ENCODE measurements at places on chromosomes 11 and 22.

DNA sequence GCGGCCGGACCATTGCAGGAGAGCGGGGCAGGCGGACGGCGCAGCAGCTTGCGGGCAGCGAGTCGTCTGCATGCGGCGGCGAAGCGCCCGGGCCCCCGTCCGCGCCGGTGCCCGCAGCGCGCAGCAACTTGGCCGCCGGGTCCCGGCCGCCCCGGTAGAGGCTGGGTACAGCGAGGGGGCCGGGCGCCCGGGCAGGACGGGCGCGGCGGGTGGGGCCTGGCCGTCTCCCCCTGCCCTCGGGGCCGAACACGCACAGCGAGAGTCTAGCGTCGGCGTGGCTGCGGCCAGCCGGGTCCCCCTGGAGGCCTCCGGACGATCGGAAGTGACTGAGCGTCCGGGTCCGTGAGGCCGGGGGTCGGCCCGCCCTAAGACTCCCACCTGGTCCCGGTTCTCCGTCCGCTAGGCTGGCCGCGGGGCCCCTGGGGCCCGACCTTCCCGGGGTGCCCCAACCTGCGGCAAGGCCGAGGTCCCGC is 775 bp upstream of the TRABD start:
- DNase-seq: no peak

DNA sequence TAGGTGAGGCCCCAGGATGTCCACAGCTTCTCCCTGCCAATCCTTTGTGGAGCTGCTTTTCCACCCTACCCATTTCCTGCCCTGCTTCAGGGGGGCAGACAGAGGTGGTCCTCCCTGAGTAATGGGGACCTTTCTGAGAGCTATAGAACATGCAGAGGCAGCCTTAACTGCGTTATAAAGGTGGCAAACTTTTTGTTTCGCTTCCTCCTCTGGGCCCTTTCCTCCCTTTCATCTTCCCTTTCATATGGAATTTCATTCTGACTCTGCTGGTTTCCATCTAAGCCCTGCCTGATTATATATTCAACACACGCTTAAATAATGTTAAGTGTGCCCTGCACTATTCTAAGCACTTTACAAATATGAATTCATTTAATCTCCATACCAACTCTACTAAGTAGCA is 169.3 kb upstream of the E2F8 start:
- DNase-seq: no peak

DNA sequence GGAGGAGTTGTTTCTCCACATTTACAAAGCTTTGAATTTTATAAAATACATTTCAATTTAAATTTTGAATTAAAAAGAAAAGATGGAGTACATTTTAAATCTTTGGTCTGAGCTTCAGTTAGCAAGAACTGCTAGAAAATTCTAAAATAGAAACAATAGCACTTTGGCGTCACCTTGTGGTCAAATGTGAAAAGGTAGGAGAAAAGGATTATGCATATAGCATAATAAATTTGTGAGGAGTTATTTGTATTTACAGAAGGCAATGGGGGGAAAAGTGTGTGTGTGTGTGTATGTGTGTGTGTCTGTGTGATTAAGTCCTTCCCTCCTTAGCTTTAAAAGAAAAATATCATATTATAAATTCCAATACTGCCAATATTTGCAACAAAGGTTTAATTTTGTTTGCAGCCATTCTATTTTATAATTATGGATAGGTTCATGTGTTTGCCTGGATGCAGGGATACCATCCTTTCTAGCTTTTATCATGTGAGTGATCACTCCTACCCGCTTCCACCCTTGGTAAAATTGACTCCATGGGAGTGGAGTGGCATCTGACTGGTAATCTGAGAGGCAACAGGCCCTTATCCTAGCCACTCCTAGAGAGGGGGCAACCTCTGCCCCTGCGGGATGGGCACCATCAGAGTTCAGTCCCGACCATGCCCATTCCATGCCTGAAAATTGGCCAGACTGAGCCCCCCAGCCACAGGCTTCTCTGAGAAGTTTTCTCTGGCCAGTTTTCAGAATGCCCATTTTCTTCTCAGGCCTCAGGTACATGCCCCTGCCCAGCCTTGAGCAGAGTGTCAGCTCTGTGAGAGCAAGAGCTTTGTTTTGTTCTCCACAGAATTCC is 13.6 kb upstream of the LGR4 start:
- DNase-seq: no peak

GRCh38 chr11:127576210-127576609 is 575.6 kb upstream of the KIRREL3 start:
- no peak for DNase-seq

DNA sequence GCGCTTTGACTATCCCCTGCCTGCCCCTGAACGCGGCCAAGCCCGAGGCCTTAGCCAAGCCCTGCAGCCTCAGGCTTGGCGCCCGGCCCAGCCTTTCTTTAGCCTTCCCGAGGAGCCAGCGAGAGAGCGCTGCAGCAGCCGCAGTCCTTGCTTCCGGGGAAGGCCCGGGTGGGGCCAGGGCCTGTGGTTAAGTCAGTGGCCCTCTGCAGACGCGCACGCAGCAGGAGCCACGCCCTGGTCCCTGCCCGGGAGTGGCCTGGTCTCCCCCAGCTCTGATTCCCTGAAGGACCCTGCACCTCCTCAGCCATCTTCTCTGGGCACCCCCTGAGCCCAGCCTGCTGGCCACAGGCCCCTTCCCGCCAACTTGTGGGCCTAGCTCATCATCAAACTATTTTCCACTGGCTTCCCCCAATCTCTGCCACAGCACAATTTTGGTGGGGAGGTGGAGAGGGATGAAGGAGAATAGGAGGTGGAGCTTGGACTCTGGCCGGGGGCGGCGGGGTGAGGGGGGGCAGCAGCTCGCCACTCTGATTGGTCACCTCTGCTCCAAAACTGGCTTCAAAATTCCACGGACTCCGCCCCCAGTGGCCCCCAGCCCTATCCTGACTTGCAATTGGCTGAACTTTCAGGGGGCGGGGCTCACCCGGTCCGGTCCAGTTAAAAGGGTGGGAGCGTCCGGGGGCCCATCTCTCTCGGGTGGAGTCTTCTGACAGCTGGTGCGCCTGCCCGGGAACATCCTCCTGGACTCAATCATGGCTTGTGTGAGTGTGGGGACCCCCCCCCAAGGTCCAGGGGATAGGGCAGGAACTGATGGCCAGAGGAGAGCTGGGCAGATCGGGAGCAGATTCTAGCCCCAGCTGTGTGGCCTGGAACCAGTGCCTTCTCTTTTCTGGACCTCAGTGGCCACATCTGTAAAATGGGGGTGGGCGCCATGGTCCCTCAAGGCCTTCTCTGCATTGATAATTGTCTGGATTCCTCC is at the start of gene LGALS1:
Gene LGALS1 (plus strand): TSS at position 686 of the 979 bp plus-strand sequence. CDS start 67 bp downstream, at position 753.
- peak; percentile 97 for DNase-seq

GRCh38 chr22:49735901-49736421 is 91.7 kb downstream of the BRD1 start:
- peak; percentile 37 for DNase-seq

DNA sequence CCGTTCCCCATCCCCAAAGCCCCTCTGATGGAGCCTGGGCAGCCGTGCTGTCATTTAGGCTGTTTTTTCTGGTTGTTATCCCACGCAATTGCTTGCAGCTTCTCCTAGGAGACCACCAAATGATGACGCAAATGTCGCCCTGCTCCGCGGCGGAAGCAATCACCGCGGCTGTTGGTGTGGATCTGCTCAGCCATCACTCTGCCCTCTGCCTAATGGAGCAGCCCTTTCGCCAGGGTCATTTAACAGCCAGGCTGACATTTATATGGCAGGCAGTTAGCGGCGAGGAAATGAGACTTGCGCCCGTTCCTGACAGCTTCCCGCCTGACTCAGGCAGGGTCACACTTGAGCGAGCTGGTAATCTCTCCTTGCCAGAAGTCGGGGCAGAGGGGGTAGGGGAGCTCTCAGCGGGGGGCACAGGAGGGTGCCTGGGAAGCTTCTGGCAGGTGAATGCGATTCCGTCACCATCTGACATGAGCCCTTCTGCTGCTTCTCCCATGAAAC is 97.9 kb upstream of the RTL6 start:
- no peak for DNase-seq

- no peak for DNase-seq
These were observed 39.6 kb downstream of the NARS2 start for GRCh38 chr11:78535027-78535426.

- DNase-seq: no peak
These were observed 30.1 kb downstream of the KCNC1 start for GRCh38 chr11:17764446-17765218.

- DNase-seq: peak; percentile 75
These were observed 15.7 kb upstream of the PGA3 start for GRCh38 chr11:61187505-61188130.

- DNase-seq: peak; percentile 66
These were observed 27.6 kb upstream of the HMOX1 start for GRCh38 chr22:35353318-35353717.

DNA sequence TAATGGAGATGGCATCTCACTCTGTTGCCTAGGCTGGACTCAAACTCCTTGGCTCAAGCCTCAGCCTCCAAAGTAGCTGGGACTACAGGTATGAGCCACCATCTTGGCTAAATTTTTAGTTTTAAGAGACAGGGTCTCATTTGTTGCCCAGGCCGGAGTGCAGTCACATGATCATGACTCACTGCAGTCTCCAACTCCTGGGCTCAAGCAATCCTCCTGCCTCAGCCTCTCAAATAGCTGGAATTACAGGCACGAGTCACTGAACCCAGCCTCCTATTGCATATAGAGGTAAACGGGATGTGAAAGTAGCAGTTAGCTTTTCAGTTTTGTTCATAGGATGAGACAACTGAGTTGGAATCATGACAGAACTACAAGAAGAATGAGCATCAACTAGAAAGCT is 9.5 kb upstream of the NAALAD2 start:
- DNase-seq: no peak

DNA sequence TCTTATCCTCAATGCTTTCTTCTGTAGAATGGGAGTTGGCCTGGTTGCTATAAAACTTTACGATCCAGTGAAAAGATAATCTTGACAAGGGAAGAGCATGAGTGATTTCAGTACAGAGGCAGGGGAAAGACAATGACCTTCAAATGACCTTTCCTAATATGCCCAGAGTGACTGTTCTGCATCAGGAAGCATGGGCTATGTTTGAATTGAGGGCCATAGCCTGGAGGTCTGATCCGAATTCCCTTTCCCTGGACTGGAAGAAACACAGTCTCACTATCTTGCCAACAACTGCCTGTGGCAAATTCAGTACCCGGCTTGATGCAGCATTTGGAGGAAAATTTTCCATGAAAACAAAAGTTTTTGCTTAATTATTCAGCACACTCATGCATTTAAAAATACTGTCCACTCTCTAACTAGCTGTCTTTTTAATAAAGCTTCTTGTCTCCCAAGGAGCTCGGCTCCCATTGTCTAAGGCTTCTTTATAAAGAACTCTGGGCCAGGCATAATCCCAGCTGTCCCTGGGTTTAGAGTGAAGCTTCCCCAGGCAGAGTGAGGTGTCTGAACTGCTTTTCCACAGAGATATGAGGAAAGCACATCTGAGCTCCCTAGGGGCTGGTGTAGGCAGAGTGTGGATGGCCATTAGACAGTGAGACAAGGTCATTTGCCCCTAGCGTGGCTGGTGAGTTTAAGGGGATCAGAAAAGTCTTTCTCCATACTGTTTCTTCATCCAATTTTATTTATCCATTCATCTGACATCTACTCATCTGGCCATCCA is 132.7 kb upstream of the CADM1 start:
- no peak for DNase-seq

GRCh38 chr22:27185760-27186302 is 528.4 kb downstream of the MIAT start:
- no peak for DNase-seq

DNA sequence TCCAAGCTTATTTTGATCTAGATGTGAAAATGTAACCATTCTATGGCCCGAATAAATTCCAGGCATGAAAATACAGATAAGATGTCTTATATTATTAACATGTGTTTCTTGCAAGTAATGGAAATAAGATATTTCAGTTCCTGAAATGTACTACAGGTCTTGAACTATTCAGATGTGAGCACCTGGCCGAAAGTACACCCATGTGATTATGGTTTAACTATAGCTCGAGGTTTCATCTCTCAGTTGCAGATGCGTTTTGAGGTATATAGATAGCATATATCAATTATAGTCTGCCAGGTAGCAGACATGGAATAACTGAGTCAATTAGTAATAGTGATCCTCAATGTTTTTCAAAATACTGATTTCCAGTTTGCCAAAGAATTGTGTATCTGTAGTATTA is 68.3 kb downstream of the DDIAS start:
- no peak for DNase-seq

DNA sequence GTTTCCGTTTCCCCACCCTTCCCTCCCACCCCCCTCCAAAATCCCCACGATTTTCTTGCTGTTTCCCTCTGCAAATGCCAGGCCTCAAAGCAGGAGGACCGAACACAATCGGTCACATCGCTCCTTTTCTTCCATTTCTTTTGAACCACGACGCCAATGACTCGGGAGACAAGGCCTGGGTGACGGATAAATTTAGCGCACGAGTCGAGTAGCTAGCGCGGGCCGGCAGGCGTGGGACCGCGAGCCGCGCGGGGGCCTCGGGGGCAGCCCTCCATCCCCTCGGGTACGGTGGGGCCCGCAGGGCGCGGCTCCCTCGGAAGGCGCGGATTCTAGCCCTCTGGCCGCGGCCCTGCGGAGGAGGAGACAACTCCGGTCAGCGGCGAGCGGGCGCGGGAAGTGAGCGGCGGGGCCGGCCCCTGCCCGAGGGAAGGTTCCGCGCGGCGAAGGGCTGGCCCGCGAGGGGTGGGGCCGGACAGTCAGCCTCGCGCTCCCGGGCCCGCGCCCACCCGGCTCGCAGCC is 414 bp downstream of the JOSD1 start:
- peak; percentile 96 for DNase-seq

DNA sequence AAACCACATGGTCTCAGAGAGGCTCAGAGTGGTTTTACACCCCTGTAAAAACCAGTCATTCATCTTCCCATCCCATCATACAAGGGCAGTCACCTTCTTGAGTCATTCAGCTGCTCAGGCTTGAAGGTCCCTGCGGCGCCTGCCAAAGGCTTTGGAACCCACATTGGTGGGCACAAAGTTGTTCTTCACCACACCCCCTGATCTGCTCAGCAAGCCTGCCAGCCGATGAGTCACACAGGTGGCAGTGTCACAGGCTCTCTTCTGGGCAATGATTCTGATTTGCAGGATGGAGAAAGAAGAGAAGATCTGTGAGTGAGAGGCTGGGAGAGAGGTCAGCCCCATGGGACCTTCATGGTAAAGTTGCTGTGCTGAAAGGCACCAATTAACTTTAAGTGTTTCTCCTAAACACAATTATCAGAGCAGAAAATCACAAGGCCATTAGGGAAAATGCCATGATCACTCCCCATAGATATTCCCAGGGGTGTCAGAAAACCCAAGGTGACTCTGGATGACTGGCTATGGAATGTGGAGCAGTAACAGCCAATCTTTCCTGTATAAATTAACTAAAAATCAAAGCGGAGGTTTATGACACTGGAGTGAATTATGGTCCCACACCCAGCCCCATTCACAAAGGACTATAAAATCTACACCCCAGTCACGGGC is 4.4 kb downstream of the CALCA start:
- no peak for DNase-seq

GRCh38 chr11:74603845-74604244 is 11.5 kb downstream of the POLD3 start:
- no peak for DNase-seq

GRCh38 chr11:102886999-102887398 is 12.2 kb upstream of the MMP12 start:
- DNase-seq: no peak

DNA sequence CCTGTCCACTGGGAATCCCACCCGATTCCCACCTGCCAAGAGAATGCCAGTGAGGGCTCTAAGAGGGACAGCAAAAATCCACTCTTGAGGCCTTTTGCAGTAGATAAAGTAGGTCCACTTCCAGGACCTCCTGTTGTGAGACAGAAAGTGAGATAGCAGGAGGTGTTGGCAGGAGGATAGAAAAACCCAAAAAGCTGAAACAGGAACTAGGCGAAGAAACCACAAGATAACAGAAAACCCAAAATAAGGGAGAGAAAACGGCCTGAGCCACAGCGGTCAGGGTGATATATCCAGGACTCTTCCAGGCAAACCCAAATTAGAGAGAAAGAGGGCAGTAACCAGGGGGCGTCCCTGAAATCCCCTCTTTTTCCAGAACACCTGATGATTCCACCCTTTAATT is 79.7 kb upstream of the LINC01488 start:
- DNase-seq: no peak
